SK-N-SH (cell line): ENCODE measurements at places on chromosomes 6 and 20. TPM values are rescaled to one million over a fixed set of nuclear protein-coding genes. Genes with fewer than 3 reads are reported as not detected.

DNA sequence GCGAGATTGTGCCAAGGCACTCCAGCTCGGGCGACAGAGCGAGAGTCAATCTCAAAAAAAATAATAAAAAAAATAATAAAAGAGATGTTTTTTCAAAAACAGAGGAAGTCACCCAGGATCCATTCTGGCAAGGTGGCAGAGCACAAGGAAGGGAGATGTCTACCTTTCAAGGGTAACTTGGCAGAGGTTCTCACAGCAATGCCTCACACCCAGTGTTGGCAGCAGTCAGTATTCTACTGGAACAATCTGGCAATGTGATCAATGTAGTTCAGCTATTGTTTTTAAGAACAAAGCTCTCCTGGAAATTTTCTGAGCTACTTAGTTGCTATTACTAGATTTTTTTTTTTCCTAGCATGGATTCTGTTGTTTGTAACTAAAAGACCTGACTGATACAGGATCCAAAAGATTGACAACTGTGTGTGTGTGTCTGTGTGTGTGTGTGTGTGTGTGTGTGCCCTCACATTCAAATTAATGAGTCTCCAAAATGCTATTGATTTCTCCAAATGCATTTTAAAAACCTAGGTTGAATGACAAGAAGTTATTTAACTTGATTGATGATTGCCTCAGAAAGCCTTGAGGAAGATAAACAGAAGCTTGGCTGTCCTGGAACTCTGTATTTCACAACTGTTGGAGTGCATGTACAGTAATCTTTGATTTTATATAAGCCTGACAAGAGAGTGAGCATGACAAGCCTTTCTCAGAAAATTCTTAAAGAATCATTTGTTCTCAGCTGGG is 114.1 kb upstream of the RREB1 start:
- DNase-seq: no peak

GRCh38 chr20:20820104-20820503 is 107.7 kb upstream of the RALGAPA2 start:
- DNase-seq: peak; percentile 47

- no peak for DNase-seq
These were observed 35.5 kb downstream of the PPP1R16B start for GRCh38 chr20:38840894-38841470.

DNA sequence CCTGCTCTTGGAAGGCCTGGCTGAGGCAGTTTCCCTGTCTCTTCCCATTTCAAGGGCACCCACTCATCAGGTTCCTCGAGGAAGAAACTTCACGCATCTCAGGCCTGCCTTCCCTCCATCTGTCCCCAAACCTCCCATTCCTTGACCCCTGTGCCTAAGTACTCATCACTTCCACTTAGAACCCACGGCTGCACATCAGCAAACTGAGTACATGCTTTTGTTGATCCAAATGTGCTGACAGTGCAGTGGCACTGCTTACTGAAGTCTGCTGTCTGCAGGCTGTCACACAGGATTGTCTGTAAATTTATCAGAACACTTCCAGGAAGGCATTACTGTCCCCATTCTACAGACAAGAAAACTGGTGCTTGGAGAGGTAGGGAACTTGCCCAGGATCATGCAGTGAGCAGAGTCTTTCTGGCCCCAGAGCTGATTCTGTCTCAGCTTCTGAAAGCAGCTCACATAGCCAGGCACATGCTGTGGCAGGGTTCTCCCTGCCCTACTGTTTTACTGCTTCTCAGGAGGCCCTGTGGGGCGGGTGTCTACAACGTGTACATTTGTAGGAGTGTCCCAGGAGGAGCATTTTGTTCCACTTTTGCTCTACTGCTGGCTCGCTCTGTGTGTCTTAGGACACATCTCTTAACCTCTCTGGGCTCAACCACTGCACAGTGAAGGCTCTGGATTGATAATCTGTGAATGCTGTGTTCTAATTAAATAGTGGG is 64.2 kb upstream of the XRN2 start:
- DNase-seq: no peak

- no peak for DNase-seq
These were observed 9.7 kb downstream of the CST7 start for GRCh38 chr20:24958506-24959385.

Gene COL21A1
- polyA plus RNA-seq: 0.07 and 0.19 TPM in 2 replicates

Gene CALHM4
- not detected in 2 replicates for polyA plus RNA-seq

Gene SCUBE3
- polyA plus RNA-seq: 1.8 and 2.0 TPM in 2 replicates

Gene XKR7
- polyA plus RNA-seq: 0.02 and 0.10 TPM in 2 replicates

Gene SRMS
- not detected in 2 replicates for polyA plus RNA-seq
